ENCODE measurements at places on chromosomes 3 and 15.

DNA sequence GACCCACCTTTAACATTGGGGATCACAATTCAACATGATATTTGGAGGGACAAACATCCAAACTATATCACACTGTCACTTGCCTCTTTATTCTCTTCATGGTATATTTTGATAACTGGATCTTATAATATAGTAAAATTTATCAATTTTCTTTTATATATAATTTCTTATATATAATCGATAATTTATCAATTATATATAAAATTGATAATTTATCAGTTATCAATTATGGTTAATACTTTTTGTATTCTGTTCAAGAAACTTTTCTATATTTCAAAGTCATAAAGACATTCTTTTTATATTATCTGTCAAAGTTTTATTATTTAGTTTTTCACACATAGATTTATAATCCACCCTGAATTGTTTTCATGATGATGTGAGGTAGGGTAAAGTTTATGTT lies 132.9 kb downstream of the ZNF280D start:
- no peak for DNase-seq

DNA sequence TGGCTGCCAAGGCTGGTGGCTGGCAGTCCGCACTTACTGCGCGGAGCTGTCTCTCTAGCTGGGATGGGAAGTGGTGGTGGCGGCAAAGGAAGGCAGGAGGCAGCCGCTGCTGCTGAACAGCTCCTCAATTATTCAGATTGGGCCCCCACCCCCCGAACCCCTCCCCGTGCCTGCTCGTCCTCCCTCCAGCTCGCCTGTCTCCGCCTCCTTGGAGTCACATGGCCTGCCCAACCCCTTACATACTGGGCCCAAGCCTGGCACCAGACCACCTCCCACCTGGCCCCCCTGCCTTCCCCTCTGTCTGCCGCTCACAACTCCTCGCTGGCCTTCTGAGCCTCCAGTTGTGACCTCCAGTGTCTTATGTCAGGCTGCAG lies at the start of gene SLC7A14:
Gene SLC7A14 (minus strand): TSS at position 139 of the 374 bp plus-strand sequence. CDS start 59,139 bp downstream, outside the sequence.
- no peak for DNase-seq

DNA sequence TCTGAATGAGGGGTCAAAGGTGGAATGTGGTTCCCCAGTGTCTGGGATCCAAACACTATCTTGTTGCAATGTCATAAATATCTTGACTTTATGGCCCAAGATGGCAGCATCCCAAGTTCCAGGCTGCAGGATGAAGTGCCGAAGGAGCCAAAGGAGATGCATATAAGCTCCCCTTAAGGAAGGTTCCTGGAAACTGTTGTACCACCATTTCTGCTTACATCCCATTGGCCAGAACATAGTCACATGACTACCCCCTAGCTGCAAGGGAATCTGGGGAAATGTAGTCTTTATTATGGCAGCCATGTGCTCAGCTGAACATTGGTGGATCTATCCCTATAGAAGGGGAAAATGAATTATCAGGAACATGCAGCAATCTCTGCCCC lies 54.3 kb downstream of the BDH1 start:
- DNase-seq, result no peak

DNA sequence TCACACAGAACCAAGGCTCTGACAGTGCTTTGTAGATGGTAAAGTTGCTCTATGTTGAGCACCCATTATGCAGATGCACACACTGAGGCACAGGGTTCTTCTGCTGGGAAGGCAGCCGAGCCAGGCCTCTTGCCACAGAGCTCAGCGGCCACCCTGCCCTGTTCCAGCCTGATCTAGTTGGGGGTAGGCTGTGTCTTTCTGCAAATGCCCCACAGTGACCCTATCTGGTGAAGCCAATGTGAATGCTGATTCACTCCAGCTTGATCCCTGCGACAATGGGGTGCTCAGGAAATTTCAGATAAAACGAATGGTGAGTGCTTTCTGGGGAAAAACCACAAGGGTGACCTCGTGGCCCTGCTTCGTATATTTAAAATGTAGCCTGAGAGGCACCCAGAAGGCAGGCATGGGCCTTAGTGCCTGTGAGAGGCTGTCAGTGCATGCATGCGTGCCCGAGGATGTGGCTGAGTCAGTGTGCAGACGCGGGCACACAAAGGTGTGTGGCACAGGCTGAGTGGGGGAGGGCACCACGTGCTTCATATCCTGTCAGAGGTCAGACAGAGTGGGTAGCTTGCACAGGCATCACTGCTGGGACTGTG lies 85.7 kb downstream of the ATP2B2 start:
- DNase-seq, result no peak

GRCh38 chr3:172903642-172904320 lies 153.3 kb downstream of the ECT2 start:
- DNase-seq, result no peak

- DNase-seq, result no peak
Observed at GRCh38 chr15:98138910-98139309, 178.4 kb downstream of the ARRDC4 start.

GRCh38 chr3:138946663-138947494 lies at the start of the genes FOXL2 and FOXL2NB:
TSS of gene FOXL2 (minus strand) at chr3:138947137. CDS start at chr3:138946722, 415 bp downstream.
TSS of gene FOXL2NB (plus strand) at chr3:138947217. CDS start at chr3:138947365, 148 bp downstream.
- no peak for DNase-seq

DNA sequence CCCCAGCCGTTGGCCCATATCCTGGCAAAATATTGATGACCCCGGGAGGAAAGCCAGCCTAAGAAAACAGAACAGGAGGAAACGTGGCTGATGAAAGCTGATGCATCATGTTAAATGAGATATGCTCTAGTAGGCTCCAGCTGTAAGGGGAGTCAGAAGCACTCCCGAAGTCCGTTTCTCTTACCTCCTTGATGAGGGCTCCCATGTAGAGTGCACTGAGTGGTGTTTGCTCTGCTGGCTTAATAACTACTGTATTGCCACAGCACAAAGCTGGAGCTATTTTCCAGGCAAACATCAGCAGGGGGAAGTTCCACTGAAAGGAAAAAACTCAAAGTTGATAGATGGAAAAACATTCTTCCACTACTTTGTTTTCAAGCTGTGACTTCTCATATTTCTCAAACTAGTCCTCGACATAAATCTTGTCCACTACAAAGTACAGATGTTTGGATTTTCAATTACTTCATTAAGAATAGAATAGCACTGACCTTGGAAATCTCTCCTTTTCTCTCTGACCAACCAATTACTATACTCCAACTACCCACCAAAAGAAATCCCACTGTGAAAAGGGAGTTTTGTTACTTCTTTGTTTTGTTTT lies 72.7 kb downstream of the ALDH1A2 start:
- no peak for DNase-seq

- no peak for DNase-seq
Observed at GRCh38 chr15:100686021-100686724, 83.8 kb downstream of the ASB7 start.

GRCh38 chr3:69930564-69930963 lies 69.0 kb upstream of the SAMMSON start:
- no peak for DNase-seq

DNA sequence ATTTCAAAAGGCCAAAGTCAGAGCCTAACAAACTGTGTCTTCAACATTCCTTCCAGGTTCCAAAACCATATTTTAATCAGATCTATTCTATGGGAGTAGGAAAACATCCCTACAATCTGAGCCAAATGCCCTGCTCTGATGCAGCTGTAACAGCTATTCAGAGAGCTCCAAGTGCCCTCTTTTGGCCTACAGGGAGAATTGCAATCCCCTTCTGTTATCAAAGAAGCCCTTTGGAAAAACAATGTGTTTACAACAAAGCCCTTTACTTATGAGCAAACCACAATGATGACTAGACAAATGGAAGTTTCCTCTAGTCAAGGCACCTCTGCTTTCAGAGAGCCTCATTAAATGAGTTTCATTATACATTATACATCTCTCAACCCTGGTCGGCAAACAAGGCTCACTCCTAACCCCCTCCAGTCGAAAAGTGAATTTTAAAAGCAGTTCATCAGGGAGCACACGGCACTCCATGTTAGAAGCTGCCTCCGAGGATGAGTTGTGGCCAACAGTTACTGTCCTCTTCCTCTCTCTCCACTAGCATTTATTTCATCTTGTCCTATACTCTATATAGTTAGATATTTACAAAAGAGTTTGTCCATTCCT lies 42.6 kb upstream of the TMCO5A start:
- DNase-seq, result peak; percentile 5

GRCh38 chr15:82847703-82848102 lies 38.3 kb downstream of the WHAMM start:
- DNase-seq, result no peak

- DNase-seq, result no peak
Observed at GRCh38 chr3:57682284-57682683, 10.6 kb downstream of the DENND6A start.

- DNase-seq, result no peak
Observed at GRCh38 chr3:189119950-189120349, 51.8 kb upstream of the TPRG1 start.

- no peak for DNase-seq
Observed at GRCh38 chr3:147651107-147651778, 242.1 kb downstream of the ZIC1 start.

DNA sequence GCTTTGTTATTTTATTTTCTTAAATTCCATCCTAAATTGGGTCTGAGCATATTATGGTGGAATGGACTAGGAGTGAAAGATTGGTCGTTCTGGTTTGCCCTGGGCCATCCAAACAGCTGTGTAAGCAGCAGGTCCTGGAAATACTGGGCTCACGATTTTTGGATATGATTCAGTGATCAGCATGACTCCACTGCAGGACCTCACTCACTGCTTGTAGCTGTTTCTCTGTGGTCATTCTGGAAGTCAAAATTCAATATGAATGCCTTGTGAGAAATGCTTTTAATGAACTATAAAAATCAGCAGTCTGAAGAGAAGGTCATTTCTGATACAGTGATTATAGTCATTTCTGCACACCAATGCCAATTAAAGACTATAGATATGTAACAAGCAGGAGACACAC lies 185.0 kb downstream of the RBMS3 start:
- DNase-seq, result no peak

- no peak for DNase-seq
Observed at GRCh38 chr15:70329179-70329578, 231.5 kb upstream of the TLE3 start.

- no peak for DNase-seq
Observed at GRCh38 chr3:41900265-41900664, 61.6 kb downstream of the ULK4 start.

GRCh38 chr15:29670266-29670665 lies 152.0 kb downstream of the TJP1 start:
- DNase-seq, result no peak

- DNase-seq, result peak; percentile 37
Observed at GRCh38 chr15:72835294-72835890, 51.8 kb upstream of the ADPGK start.

- peak; percentile 78 for DNase-seq
Observed at GRCh38 chr15:77527164-77527778, 105.4 kb downstream of the LINGO1 start.

- DNase-seq, result no peak
Observed at GRCh38 chr3:148235566-148235965, 462.1 kb upstream of the AGTR1 start.

GRCh38 chr3:122918576-122919290 lies 108.8 kb downstream of the SEMA5B start:
- no peak for DNase-seq

- no peak for DNase-seq
Observed at GRCh38 chr3:166498446-166498845, 661.2 kb upstream of the BCHE start.

- no peak for DNase-seq
Observed at GRCh38 chr3:108516881-108517280, 6.5 kb upstream of the MYH15 start.

DNA sequence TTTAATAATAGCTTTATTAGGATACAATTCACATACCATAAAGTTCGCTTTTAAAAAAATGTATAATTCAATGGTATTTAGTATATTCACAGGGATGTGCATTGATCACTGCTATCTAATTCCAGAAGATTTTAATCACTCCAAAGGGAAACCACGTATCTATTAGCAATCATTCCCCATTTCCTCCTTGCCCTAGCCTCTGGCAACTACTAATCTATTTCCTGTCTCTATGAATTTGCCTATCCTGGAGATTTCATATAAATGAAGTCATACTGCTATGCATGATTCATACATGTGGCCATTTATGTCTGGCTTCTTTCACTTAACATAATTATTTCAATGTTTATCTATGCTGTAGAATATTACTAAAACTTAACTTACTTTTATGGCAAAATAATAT lies 32.0 kb upstream of the CASR start:
- no peak for DNase-seq

DNA sequence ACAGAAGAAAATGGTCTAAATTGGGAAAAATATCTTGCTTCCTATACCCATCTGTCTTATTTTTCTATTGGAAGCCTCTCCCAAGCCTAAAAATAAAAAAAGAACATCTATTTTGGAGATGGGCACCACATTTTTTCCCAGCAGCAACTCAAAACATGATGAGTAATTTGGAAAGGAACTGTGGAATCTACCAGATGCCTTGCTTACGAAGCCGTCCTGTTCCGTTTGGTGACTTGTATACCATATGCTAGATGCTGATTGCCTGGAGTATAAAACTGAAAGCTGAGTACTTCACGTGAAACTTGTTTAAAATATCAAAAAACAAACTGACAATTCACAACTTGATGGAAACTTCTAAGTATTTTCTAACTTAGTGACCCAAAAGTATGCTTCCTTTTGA lies 491.0 kb downstream of the ROBO2 start:
- DNase-seq, result no peak

DNA sequence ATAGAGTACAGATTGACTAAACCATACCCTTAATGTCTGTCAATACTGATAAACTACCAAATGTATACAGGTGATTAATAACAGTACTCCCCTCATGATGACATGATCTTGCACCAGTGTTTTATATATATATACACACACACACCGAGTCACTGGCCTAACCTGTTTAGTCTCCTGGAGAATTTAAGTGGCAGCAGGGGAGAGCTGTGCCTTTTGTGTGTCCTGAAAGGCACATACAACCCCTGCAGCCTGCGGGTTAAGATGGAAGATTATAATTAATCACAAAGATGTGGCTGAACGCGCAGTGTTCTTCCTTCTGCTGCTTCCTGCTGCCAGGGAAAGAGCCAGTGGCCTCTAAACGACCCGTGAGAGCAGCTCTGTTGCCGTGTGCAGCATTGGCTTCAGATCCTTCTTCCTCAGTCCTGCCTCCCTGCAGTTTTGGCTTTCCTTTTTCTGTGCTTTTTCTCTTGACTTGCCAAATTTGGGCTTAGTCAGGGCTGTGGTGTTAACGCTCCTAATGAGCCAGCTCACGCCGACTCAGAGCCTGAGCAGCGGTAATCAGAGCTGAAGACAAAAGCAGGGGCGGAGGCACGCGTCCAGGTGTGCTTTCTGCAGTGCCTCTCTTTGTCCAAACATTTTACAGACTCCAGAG lies 42.5 kb upstream of the UBE3A start:
- DNase-seq, result no peak

- no peak for DNase-seq
Observed at GRCh38 chr3:134904241-134904771, 109.2 kb downstream of the EPHB1 start.

DNA sequence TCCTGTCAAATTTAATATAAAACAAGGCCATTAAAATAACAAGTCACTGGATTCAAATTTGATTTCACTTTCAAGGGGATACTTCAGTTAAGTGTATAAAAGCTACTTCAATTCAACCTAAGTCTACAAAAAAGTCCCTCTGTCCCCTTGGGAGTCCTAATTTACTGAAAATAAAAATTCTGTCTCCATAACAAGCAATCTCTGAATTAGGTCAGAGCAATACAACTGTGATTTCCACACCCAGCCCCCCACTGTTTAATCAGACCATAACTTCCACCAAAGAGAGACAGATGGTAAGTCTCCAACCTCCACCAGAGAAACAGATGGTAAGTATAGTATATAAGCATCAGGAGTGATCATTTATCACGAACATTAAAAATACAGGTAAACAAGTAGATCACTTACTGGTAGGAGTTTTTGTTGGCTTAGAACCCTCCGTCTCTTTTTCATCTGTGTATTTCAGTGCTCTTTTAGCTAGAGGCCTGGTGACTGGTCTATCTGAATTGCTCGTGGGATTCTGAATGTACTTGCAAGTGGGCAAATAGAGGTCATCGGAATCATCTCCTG lies 12.1 kb downstream of the SGO1 start:
- DNase-seq, result no peak

- no peak for DNase-seq
Observed at GRCh38 chr3:195817578-195818135, 5.9 kb upstream of the MUC4 start.

Measured in HuH-7 (cell line).